Forelimb muscle (tissue), 1 donor: ENCODE measurements at places on chromosomes 16 and 17. TPM values are rescaled to one million over a fixed set of nuclear protein-coding genes. Genes with fewer than 3 reads are reported as not detected.

SLC6A2 gene
- 2.1 TPM for polyA plus RNA-seq

PLEKHH3 gene
- 49.6 TPM for polyA plus RNA-seq

DNA sequence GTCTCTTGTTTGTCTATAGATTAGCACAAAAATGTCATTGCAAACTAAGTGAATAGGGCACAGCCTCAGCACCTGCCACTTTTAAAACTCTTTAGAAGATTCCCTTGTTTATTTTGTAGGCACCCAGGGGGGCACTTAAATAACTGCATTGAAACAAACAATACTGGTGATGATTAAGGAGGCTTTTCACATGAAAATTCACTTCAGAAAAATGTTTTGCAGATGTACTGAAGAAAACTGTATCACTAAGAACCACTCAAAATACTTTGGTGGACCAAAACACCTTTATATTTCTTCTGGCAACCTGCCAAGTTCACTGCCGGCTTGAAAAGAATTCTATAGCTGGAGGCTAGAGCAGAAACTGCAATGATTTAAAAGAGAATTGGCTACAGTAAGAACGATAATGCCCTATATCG is 281.5 kb downstream of the TOX3 start:
- DNase-seq, result no peak

GRCh38 chr17:36672403-36672918 is 71.1 kb downstream of the MRM1 start:
- no peak for DNase-seq

GRCh38 chr17:4998027-4998731 is 429 bp downstream of the KIF1C start:
- no peak for DNase-seq
